GM12865 (cell line): ENCODE measurements at places on chromosomes 7 and 10.
A peak's percentile ranks its signal among the peaks of the same experiment; 100 is the strongest.

- peak; percentile 78 for DNase-seq
Measured at GRCh38 chr7:116671681-116672595, at the start of gene MET. Gene MET (plus strand): TSS chr7:116672196. CDS start chr7:116699085, 26,889 bp downstream.

DNA sequence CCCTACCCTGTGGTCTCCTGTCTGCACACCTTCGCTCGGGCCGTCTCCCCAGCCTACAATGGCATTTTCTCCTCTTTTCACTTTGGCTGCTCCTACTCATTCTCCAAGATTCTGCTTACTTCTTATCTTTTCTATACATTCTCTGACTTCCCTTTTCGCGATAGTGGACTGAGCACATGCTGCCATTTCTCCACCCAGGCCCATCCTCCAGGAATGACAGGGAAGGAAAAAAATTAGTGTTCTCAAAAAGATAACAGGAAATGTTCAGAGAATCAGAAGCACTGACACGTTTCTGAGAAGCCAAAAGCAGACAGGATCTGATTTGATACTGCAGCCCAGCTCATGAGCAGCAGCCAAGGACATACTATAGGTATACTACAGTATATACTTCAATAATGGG lies 6.4 kb upstream of the ANXA11 start:
- DNase-seq = no peak

DNA sequence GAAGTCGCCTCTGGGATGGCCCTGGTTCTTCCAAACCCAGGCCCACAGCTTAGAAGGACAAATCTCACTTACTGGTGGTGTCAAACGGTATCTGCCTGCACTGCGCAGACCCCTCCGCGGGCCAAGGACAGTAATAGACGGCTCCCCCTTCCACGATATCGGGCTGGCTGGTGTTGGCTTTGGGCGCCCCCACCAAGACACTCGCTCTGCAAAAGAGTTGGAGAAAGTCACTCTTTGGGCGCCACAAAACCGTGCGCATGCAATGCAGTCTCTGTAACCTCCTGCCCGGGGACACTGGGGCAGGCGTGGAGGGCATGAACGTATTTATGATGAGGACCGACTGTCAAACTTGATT lies 1.1 kb downstream of the ITGA8 start:
- no peak for DNase-seq

DNA sequence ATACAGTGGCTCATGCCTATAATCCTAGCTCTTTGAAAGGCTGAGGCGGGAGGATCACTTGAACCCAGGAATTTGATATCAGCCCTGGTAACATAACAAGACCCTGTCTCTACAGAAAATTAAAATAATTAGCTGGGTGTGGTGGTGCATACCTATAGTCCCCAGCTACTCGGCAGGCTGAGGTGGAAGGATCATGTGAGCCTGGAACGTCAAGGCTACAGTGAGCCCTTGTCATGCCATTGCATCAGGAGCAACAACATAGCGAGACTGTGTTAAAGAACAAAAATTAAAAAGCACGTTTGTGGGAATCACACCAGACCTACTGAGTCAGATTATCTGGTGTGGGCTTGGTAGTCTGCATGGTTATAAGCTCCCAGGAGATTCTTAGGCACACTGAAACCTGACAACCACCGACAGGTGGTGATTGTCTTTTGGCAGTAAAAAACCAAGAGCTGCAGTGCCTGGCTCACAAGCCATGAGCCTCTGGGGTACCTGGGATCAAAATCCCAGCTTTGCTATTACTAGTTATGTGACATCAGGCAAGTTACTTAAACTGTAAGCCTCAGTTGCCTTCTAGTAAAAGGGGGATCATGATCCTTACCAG lies 146.9 kb downstream of the SND1 start:
- no peak for DNase-seq

- DNase-seq = no peak
Measured at GRCh38 chr7:137458399-137458798, 114.9 kb upstream of the PTN start.
